Activated naive CD4-positive, alpha-beta T cell treated with Interleukin-2 at 50 U/mL for 16 hours (primary cell): ENCODE measurements at places on chromosomes 4 and X.

- no peak for DNase-seq
These were observed 31.2 kb downstream of the LGI2 start for GRCh38 chr4:24999392-25000089.

- DNase-seq = no peak
These were observed 9.7 kb downstream of the ZNF275 start for GRCh38 chrX:153343674-153344073.

DNA sequence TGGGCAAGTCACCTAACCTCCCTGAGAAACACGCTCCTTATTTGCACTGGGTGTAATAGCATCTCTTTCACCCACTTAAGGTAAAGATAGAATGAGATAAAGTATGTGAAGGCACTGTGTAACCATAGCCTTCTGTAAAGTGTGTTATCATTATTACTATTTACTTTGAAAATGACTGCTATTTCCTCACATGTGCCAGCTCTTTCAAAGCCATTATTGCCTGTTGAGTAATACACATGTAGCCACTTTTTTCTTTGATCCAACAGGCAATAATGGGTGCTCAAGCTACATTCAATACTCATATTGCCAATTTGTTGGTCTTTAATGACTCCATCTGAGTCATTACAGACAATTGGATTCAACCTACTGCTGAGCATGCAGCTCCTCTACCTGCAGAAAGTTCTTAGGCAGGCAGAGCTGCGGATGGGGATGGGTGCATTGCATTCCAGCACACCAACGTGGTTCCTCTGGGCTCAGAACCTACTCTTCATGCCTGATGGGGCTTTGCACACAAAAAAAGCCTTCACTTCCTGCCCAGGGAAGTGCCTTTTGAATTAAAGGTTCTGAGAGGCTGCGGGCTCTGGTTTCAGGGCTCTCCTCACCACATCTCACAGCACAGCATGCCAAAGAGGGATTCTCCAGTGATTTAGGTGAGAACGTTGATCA is 9.7 kb downstream of the PTCHD1 start:
- no peak for DNase-seq

DNA sequence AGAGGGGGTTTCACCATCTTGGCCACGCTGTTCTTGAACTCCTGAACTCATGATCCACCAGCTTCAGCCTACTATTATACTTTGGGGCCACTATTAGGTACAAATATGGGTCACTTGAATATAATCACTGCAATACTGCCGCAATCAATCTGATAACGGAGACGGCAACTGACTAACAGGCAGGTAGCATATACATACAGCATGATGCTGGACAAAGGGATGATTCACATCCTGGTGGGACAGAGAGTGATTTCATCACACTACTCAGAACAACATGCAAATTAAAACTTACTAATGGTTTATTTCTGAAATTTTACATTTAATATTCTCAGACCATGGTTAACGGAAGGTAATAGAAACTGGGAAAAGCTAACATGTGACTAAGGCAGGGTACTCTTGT is 10.9 kb downstream of the LRBA start:
- no peak for DNase-seq

DNA sequence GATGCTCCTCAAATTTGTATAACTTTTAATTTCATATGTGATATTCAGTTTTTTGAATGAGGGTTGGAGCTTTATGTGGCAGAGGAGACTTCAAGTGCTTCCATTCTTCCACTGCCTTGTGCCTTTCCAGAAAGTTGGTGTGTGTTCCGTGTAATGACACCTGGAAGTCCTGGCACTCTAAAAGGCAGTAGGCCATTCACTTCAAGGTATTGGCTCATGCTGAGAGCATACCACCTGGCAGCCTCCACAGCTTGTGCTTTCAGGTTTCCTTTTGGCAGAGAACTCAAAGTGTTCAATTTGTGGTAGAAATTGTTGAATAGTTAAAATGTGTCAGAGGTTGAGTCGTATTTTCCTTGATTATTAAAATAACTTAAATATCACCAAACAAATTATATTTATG is 49.6 kb downstream of the GRIA2 start:
- DNase-seq = no peak

DNA sequence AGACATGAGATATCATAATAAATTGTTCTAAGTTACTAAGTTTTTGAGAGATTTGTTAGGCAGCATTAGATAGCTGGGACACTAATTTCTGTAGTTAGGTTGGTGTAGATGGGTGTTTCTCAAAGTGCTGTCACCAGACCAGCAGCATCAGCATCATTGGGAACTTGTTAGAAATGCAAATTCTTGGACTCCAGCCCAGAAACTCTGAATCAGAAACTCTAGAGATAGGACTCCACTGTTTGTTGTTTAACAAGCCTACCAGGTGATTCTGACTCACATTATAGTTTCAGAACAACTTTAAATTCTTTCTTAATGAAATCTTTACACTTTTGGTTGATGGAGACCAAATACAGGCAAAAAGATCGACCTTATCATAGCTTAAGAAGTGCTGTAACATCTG is 173.7 kb downstream of the PABPC4L start:
- no peak for DNase-seq

DNA sequence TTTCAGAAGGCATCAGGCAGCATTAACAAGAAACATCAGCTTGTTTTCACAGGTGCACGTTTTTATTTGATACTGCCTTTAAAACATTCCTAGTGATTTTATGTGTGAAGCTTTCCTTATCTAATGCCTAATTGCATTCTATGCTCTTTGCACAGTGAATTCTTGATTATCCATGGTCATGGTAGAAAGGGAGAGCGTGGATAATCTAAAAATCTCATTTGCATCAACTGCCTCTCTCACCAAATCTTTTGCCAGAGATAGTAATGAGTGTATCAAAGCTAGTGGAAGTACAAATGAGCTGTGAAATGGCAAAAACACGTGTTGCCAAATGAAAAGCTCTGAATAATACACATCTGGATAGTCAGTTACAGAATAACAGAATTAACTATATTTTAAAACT is 170.5 kb downstream of the NAA11 start:
- DNase-seq = no peak

- peak; percentile 45 for DNase-seq
These were observed 566 bp downstream of the CORIN start for GRCh38 chr4:47837094-47837907.

- DNase-seq = no peak
These were observed 94.5 kb downstream of the ANXA3 start for GRCh38 chr4:78645853-78646757.

DNA sequence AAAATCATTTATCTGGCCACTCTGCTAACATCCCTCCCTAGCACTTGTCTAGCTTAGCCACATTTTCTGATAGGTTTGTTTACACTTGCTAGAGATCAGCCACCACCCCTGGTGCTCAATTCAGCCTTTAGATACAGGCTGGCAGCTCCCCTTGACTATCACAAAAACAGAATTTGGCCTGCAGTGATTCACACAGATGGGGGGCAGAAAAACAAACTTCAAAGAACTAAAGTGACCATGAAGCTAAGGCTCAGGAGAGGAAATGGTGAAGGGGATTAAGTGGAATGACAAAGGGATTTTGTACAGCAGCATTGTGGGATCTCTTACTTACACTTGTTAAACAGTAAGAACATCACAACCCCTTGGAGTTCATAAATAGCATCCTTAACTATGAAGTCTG is 1718.0 kb upstream of the PCDH7 start:
- DNase-seq = no peak

GRCh38 chrX:69016293-69016941 is 148.8 kb downstream of the PJA1 start:
- no peak for DNase-seq

DNA sequence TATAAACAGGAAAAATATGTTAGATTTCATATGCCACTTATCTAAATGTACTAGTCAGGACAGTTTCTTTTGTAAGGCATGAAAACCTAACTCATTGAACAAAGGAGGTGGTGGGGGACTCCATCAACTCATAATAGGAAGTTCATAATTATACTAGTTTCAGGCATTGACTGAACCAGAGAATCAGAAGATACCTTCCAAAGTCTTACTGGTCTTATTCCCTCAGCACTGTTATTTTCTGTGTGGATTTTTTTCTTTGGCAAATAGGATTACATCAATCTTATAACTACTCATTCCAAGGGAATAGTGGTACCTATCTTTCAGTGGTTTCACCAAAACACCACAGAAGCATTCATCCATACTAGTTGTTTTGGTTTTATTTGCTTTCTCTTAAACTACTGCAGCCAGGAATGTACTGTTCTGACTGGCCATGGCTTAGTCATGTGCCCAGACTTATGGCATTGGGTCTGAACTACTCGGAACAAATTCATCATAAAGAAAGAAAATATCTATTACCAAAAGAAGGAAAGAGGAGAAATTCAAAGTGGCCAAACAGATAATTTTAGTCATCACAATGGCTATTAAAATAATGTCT is 273.9 kb downstream of the ARAP2 start:
- no peak for DNase-seq

DNA sequence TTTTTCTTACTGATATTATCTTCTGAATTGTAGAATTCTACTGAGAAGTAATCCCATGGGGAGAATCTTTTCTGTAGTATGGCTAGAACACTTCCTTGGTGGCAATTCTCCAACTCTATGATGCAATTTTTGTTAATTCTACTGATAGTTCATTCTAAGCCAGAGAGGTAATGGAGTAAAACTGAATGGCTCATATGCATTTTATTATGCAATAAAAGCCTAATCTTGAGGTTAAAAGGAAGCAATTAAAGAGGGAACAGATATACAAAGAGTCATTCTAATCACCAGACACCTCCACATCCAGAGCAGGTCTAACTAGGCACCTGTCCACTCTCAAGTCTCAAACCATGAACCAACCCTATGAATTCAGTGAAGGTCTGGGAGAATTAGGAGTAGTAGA is 9.7 kb downstream of the RAP2C start:
- no peak for DNase-seq

DNA sequence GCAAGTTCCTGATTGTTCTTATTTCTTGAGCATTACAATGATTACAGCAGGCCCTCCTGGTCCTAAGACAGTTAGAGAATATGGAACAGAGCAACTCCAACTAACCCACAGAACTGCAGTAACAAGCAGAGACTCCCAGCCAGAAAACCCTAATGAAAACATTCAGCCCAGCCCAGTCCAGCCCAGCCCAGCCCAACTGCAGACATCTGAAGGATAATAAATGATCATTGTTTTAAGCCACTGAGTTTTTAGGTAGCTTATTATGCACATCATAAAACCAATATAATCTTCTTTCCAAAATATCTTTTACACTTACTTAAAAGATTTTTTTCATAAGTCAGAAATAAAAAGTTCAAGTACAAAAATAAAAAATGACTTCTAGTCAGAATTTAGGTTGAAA is 51.3 kb downstream of the SPOCK3 start:
- no peak for DNase-seq

DNA sequence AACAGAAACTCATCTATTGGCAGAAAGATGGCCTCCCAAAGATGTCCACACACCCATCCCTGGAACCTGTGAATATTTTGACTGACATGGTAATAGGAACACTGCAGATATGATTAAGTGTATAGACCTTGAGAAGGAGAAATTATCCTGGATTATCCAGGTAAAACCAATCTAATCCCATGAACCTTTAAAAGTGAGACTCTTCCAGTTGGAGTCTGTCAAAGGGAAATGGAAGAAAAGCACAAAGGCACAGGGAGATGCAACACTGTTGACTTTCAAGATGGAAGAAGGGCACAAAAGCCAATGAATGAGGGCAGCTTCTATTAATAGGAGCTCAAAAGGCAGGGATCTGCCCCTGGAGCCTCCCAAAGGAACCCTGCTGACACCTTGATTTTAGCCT is 83.0 kb downstream of the AMELX start:
- DNase-seq = no peak

GRCh38 chr4:104032896-104033295 is 313.1 kb upstream of the TACR3 start:
- DNase-seq = no peak

DNA sequence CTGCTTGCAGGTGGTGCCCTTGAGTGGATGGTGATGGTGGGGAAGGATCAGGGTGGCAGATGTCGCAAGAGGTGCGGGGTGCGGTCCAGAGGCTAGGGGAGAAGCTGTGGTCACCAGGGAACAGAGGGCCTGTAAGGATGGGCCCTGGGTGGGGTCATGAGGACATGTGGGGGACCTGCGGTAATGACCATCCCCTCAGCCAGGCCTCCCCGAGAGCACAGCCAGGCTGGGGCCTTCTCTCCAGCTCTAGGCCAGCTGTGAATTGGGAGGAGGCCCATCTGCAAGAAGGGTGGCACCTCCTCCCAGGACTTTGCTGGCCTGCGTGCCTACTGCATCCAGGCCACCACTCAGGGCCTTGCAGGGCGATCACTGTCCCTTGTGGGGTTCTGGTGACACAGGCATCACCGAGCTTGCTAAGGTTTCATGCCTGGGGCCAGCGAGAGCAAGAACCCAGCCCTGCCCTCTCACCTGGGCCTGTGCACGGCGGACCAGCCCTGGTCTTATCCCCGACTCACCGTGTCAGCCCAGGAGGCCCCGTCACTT is 34.1 kb upstream of the MXD4 start:
- no peak for DNase-seq

DNA sequence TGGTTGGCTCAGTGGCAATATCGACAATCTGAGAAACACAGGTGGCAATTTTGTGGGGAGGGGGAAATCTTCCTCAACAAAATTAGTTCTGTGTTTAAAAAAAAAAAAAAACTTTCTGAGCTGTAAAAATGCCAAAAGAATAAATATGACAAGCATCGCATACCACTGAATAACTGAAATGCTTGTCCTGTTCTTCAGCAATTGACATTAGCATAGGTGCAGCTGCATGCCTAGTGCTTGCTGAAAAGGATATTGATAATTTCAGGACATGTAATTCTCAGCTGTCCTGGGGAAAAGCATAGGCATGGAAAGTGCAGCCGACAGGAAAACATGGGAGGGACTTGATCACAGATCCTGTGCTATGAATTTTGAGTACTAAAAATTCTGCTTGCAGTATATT is 147.2 kb downstream of the SOWAHB start:
- no peak for DNase-seq

DNA sequence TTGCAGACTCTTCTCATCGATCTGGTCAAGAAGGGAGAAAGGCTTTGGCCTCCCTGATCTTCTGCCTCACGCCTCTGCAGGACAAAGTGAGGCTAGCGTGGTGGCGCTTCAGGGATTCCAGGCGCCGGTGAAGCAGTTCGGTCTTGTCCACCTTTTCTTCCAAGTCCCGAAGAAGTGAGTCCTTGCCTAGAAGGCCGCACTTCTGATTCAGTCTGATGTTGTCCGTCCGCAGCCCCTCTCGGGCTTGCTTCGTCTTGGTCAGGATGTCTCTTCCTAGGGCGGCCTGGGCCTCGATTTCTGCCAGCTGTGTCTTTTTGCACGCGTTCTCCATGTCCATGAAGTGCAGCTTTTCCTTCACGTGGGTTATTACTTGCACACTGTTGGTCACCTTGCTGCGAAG is 1.9 kb upstream of the TADA2B start:
- no peak for DNase-seq

GRCh38 chr4:61199873-61200186 is 296 bp upstream of the ADGRL3 start:
- no peak for DNase-seq

DNA sequence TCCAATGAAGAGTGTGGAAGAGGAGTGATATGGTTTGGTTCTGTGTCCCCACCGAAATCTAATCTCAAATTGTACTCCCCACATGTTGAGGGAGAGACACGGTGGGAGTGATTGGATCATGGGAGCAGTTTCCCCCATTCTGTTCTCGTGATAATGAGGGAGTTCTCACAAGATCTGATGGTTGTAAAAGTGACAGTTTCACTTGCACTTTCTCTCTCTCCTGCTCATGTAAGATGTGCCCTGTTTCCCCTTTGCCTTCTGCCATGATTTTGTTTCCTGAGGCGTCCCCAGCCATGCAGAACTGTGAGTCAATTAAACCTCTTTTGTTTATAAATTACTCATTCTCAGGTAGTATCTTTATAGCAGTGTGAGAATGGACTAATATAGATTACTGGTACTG is 39.6 kb downstream of the FAM47C start:
- no peak for DNase-seq

GRCh38 chr4:165620913-165621312 is 242.1 kb downstream of the CPE start:
- no peak for DNase-seq
